ENCODE measurements at places on chromosomes 7 and 10.

DNA sequence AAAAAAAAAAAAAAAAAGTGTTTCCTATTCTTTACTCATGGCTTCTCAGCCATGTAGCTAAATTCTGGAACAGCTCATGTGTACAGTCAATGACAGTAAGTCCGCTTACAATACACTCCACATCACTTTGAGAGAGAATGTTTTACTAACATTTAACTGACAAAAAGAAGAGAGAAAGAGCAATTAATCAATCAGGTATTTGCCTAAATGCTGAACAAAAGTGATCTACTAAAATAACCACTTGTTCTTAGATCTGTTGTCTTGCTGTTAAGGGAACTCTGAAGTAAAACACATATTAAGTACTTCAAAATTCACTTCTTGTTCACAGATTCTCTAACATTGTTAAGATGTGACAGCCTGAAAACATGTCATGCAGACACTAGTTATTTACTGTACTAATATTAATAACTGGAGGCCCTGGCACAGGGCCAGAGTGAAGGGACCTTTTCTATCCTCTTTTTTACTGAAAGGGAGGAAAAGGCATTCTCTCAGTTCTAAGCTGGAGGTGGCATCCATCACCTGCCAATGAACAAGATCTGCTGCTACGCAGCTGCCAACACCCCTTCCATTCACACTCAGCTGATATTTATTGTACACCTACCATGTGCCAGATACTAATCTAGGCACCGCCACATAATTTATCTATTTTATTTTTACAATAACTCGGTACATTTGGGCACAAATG lies 72.6 kb downstream of the AHR start:
- H3K4me3 ChIP-seq, result no peak overlapping the region
- no peaks in the 10 kb centered on the region for H3K27me3 ChIP-seq
- DNase-seq, result no peak

DNA sequence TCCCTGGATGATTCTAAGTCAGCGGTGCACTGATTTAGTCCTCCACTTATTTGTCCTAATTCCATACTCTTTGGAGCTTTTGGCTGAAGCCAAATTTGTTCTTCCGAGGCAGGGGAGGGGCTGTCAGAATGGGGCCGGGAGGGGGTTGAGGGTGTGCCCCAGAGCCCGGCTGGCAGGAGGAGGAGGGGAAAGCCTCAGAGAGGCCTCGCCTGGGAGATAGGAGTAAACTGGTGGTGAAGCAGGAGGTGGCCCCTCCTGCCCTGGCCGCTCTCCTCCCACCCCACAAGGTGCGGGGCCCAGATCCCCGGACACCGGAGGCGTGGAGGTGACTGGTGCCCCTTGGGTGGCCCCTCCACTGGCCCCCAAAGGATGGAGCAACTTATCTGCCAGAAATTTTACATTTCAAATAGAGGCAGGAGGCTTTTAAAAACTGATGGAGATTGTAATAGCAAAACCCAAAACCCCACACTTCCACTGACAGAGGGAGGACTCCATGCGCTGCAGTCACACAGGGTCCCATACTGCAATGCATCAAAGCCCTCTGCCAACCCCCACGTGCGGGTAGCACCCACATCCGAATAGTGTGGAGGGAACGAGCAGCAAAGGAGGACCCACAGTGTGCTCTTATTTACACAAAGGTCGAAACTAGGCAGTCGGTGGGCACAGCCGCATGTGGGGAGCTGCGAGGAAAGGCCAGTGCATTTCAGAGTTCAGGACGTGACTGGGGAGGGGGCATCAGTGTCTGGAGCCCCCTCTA lies 61.9 kb downstream of the CAMK2B start:
- H3K27me3 ChIP-seq, result peaks cover 22% of the 10 kb centered on the region
- H3K36me3 ChIP-seq, result no peaks in the 10 kb centered on the region
- H3K4me1 ChIP-seq, result peaks cover 4% of the 10 kb centered on the region
- no peak for DNase-seq
- no peak overlapping the region for H3K27ac ChIP-seq
- no peak overlapping the region for H3K4me3 ChIP-seq

GRCh38 chr10:70536196-70536861 lies 57.8 kb downstream of the PALD1 start:
- H3K27me3 ChIP-seq, result peaks cover 16% of the 10 kb centered on the region
- no peak for DNase-seq
- no peak overlapping the region for H3K27ac ChIP-seq
- peaks cover 9% of the 10 kb centered on the region for H3K4me1 ChIP-seq

DNA sequence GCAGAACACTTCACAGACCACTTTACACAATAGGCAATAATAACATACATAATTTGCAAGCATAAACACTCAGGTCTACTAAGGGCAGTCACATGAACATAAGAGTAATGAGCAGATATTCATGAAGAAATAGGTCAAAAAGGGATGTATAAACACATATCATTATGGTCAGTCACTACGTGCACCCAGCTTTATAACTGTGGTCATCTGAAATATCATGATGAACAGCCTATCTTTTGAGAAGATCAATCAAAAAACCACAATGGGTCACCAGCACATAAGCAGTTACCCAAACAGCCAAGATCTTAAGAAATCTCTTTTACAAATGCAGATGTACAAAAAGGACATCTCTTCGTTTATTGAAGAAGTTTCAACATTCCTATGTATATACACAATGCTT lies 35.5 kb upstream of the DRGX start:
- H3K4me3 ChIP-seq, result no peak overlapping the region
- DNase-seq, result no peak
- no peak overlapping the region for H3K27ac ChIP-seq
- peaks cover 6% of the 10 kb centered on the region for H3K36me3 ChIP-seq
- no peaks in the 10 kb centered on the region for H3K27me3 ChIP-seq

- H3K36me3 ChIP-seq, result no peaks in the 10 kb centered on the region
- DNase-seq, result no peak
- peak overlapping the region; percentile 99 for H3K4me3 ChIP-seq
- H3K27me3 ChIP-seq, result peaks cover 2% of the 10 kb centered on the region
- H3K4me1 ChIP-seq, result peaks cover 18% of the 10 kb centered on the region
Observed at GRCh38 chr7:96710544-96710943, 898 bp upstream of the SEM1 start.

DNA sequence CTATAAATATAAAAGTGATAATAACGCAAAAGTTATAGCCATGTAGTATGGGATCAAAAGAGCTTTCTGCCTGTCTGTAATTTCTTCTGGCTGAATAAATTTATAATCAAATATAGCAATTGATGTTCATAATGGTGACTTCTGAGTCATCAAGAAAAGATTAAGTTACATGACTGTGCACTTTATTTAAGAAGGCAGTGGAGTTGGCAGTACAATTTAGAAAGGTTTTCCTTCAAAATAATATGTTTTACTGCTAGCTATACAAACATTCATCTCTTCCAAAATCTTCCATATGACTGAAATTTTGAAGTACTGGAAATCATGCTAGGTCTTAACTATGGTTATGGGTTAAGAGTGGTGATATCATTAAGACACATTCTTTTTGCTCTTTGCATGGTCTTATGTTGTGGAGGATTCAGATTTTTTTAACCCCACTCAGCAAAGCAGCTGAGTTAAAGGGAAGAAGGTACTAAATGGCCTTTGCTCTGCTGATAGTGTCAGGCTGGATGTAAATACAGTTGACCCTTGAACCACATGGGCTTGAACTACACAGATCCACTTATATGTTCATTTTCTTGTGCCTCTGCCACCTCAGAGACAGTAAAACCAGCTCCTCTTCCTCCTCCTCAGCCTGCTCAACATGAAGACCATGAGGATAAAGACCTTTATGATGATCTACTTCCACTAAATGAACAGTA lies 323.6 kb downstream of the BBS9 start:
- no peaks in the 10 kb centered on the region for H3K27me3 ChIP-seq
- no peak overlapping the region for H3K4me3 ChIP-seq
- H3K4me1 ChIP-seq, result peaks cover 3% of the 10 kb centered on the region
- peaks cover 3% of the 10 kb centered on the region for H3K36me3 ChIP-seq
- no peak for DNase-seq

GRCh38 chr7:6642861-6643640 lies 5.9 kb downstream of the ZNF316 start:
- no peak overlapping the region for H3K4me3 ChIP-seq
- no peaks in the 10 kb centered on the region for H3K36me3 ChIP-seq
- peaks cover 25% of the 10 kb centered on the region for H3K4me1 ChIP-seq
- DNase-seq, result no peak
- no peak overlapping the region for H3K27ac ChIP-seq
- H3K27me3 ChIP-seq, result no peaks in the 10 kb centered on the region

DNA sequence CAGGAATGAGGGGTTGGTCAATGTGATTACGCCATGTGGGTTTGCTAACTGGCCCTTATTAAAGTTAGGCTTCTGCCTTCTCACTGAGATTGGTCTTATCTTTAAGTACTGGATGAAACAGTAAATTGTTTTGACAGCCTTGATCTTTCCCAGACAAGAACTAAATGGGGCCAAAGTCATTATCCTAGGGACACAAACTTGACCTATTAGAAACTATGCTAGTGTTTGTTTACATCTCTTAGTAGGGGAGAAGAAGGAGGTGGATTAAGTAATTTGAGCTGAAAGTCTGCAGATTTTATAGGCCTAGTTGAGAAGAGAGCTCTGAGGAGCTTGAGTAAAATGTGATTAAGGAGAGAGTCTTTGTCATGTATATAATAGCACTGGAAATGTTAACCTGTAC lies 386.9 kb downstream of the HTR7 start:
- H3K4me1 ChIP-seq, result no peaks in the 10 kb centered on the region
- no peak for DNase-seq
- no peaks in the 10 kb centered on the region for H3K27me3 ChIP-seq
- H3K36me3 ChIP-seq, result no peaks in the 10 kb centered on the region
- H3K27ac ChIP-seq, result no peak overlapping the region

GRCh38 chr7:23093546-23093945 lies 12.0 kb upstream of the KLHL7 start:
- no peak overlapping the region for H3K27ac ChIP-seq
- no peaks in the 10 kb centered on the region for H3K4me1 ChIP-seq
- H3K4me3 ChIP-seq, result no peak overlapping the region
- H3K36me3 ChIP-seq, result no peaks in the 10 kb centered on the region
- DNase-seq, result no peak

DNA sequence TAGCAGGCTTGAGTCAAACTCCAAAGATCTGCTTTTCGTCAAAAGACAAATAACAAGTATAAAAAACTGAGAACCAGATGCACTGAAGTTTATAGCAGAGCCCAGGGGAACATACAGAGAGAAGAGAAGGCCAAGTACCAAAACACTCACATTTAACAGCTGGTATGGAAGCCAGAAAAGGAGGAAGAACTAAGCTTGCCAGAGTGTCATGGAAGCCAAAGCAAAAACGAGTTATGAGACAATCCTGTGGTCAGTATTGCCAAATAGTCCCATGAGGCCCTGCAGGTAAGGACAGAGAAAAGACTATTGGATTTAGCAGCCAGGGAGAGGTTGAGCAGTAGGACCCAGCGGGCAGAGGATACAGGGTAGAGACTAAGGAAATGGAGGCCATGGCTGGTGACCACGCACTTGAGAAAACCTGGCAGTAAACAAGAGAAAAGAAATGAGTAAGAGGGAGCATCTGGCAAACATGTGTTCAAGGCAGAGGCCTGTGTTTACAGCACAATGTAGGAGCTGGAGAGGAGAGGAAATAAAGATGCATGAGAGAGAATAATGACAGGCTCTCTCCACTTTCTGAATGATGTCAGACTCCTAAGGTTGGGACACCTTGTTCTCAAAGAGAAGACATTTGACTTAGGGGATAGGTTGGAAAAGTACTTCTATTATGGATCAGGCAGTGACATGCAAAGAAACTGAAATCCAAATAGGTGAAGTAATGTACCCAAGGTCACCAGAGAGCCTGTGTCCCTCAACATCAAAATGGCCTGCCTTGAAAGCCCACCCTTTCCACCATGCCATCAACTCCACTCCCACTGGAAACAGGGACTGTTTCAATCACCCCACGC lies 9.1 kb downstream of the CREB3L2 start:
- H3K27ac ChIP-seq, result no peak overlapping the region
- DNase-seq, result no peak
- peaks cover 36% of the 10 kb centered on the region for H3K4me1 ChIP-seq
- no peak overlapping the region for H3K4me3 ChIP-seq
- peaks cover 2% of the 10 kb centered on the region for H3K36me3 ChIP-seq

DNA sequence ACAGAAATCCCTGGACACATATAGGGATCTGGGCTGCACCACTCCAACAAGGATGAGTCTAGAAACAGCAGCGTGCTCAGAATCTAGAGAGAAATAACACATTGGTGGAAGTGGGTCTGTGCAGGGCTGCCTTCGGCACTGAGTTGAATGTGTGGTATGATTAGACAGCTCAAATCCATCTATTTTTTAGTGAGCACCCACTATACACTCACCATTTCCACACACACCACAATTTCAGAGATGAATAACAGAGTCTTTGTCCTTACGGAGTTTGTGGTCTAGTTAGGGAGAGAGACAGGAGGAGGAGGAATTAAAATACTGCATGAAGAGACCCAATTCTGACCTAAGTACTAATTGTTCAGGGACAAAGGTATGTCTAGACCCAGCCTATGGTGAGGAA lies 44.2 kb downstream of the JAZF1 start:
- H3K36me3 ChIP-seq, result peaks cover 2% of the 10 kb centered on the region
- peaks cover 30% of the 10 kb centered on the region for H3K4me1 ChIP-seq

- no peak for DNase-seq
- no peaks in the 10 kb centered on the region for H3K4me1 ChIP-seq
- no peaks in the 10 kb centered on the region for H3K36me3 ChIP-seq
- H3K4me3 ChIP-seq, result no peak overlapping the region
Observed at GRCh38 chr7:69218576-69218975, 379.7 kb upstream of the AUTS2 start.

GRCh38 chr7:30428246-30429155 lies 50.1 kb downstream of the NOD1 start:
- H3K4me1 ChIP-seq, result peaks cover 2% of the 10 kb centered on the region
- no peak for DNase-seq
- H3K4me3 ChIP-seq, result no peak overlapping the region
- H3K27ac ChIP-seq, result no peak overlapping the region

- H3K4me1 ChIP-seq, result no peaks in the 10 kb centered on the region
- no peak overlapping the region for H3K27ac ChIP-seq
- peaks cover 8% of the 10 kb centered on the region for H3K27me3 ChIP-seq
- DNase-seq, result no peak
- no peak overlapping the region for H3K4me3 ChIP-seq
- no peaks in the 10 kb centered on the region for H3K36me3 ChIP-seq
Observed at GRCh38 chr10:93639791-93640190, 27.5 kb downstream of the PDE6C start.

DNA sequence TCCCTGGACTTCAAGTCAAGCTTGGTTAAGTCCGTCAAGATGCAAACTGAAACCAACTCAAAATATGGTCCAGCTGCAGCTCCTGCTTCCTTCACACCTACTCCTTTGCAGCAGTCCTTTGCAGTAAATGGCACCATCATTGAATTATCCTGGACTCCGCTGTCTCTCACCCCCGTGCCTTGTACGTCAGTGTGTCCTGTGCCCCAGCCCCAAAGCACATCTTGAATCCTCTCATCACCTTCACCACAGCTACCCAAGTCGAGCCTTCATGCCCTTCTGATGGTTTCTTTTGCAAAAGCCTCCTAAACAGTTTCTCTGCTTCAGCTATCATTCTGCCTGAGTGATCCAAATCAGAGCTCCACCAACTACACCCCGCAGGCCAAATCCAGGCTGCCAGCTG lies 88.4 kb upstream of the LEP start:
- H3K36me3 ChIP-seq, result peaks cover 2% of the 10 kb centered on the region
- DNase-seq, result no peak
- H3K4me1 ChIP-seq, result peaks cover 7% of the 10 kb centered on the region
- peaks cover 42% of the 10 kb centered on the region for H3K27me3 ChIP-seq

- H3K4me1 ChIP-seq, result no peaks in the 10 kb centered on the region
- H3K36me3 ChIP-seq, result no peaks in the 10 kb centered on the region
- DNase-seq, result no peak
- no peak overlapping the region for H3K4me3 ChIP-seq
- H3K27ac ChIP-seq, result no peak overlapping the region
Observed at GRCh38 chr10:31157123-31158010, 125.7 kb upstream of the ZNF438 start.

- H3K36me3 ChIP-seq, result no peaks in the 10 kb centered on the region
- H3K4me1 ChIP-seq, result peaks cover 25% of the 10 kb centered on the region
- H3K4me3 ChIP-seq, result no peak overlapping the region
- H3K27me3 ChIP-seq, result no peaks in the 10 kb centered on the region
- H3K27ac ChIP-seq, result peak overlapping the region; percentile 73
- DNase-seq, result no peak
Observed at GRCh38 chr7:135160858-135161653, 9.5 kb downstream of the CYREN start.
